ENCODE measurements at places on chromosomes 4 and X.
A peak's percentile ranks its signal among the peaks of the same experiment; 100 is the strongest.

GRCh38 chr4:175716961-175717360, 95.1 kb downstream of the GPM6A start:
- DNase-seq = no peak

DNA sequence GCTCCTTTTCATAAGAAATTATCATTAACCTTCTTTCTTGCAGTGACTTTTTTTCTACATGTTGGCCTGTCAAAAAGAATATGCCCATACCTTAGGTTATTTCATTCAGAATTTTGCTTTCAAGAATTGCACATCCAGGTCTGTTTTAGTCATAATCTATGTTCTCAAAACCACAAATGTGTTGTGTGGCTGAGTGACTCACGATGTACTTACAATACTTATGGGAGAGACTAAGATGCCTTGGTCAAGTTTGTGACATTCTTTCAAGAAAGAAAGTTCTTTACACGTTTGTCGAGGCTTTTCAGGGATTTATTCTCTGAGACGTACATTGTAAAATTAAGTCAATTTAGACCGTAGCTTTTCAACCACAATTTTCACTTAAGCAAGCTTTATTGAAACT, 396.7 kb downstream of the FSTL5 start:
- DNase-seq = peak; percentile 82

- DNase-seq = peak; percentile 14
Observed at GRCh38 chr4:89314291-89314690, 6.7 kb upstream of the GPRIN3 start.

DNA sequence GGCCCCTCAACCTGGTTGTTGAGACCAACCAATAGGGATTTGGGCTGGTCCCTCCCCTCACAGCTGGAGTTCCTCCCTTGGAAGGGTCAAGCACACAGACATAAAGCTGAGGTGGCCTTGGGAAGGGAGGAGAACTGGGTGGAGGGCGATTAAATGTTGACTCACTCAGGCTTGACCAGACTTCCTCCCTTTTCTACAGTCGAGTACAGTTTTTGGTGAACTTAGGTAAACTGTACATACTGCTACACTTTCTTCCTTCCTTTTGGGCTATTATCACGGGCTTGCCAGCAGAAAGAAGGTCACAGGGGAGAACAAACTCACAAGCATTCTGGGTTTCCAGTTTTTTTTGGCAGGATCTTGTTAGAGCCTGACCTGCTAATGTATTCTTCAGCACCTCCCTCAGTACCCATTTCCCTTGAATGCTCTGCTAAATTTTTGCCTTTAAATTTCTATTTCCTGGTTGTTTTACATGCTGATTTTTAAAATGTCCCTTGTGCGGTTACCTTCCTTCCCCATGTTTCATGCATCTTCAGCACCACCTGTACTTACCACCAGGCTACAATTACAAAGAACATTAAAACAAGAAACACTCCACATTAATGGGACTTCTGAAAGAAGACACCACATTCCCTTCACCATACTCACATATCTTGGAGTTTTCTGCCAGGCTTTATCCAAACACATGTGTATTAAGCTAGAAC, 135.2 kb upstream of the RASGEF1B start:
- no peak for DNase-seq

GRCh38 chr4:32172761-32173160, 1452.6 kb downstream of the PCDH7 start:
- peak; percentile 57 for DNase-seq

Measured in fibroblast of skin of abdomen (primary cell).